ENCODE measurements at places on chromosomes 4 and X.
A peak's percentile ranks its signal among the peaks of the same experiment; 100 is the strongest.

DNA sequence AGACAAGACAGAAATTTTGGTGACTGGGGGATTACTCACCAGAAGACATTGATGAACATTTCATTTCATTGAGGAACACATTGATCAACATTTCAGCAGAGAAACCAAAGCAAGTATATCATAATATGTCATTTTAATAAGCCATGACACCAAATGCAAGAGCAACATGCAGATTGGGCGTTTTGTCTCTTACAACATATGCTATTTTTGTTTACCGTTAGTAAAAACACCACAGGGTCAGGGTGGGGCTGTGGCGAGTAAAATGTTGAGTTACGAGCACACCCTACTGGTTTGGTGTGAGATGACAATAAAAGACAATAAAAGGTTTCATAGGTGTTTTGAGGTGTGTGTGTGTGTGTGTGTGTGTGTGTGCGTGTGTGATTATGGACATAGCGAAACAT lies 294.5 kb downstream of the PDGFC start:
- DNase-seq = no peak

- peak; percentile 45 for DNase-seq
Measured at GRCh38 chrX:151082077-151082948, 94.1 kb upstream of the GPR50 start.

DNA sequence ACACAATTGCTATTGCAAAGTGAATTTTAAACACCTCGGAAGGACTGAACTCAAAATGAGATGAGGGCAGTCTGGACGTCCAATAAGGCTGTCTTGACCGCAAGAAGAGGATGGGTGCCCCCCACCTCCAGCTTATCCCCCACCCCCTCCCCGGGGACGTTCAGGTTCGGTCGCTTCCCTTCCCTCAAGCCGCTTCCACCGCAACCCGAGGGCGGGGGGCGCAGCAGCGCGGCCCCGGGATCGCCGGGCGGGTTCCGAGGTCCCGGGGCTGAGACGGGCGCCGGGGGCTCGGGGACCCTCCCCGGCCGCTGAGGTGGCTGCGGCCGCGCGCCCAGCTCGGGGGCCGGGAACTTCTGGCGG lies 480 bp downstream of the USP46 start:
- DNase-seq = no peak

DNA sequence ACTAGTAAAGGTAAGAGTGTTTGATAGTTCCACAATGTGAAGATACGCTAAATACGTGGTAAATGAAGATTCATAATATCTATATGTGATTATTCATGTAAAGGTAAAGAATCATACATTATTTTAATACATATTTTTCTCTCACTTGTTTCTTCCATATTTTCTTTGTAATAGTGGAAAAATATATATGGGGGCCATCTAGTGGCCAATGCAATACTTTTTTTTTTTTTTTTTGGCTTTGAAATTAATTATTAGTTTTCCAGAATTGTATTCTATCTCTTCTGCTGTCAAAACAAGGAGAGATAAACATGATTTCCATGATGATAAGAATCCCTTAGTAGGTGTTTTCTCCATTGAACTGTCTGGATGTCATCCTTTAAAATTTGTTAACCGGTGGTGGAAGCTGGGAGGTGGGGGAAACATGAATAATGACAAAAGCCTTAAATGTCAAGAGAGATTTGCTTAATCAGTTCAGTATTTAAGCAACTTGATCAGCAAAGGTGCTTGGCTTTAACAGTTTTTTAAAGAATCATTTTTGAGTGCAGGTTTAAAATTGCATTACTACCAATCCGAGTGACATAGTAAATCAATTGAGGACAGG lies 508.7 kb upstream of the HTR2C start:
- DNase-seq = no peak

DNA sequence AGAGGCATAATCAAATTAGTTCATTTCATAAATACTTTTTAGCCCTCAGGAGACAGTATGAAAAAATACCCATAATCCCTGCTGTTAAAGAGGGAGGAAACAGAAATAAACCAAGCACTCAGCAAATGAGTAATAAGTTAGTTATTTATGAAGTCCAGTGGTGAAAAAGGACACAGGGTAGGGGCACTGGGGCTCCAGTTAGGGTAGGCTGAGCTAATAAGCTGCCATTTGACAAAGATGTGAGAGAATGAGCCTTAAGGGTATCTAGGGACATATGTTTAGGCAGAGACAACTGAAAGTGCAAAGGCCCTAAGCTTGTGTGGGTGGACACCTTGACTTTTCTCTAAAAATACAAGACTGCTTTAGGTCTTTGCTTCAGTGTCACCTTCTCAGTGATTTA lies 94.4 kb downstream of the IL15 start:
- no peak for DNase-seq

- DNase-seq = no peak
Measured at GRCh38 chr4:31657859-31658570, 937.8 kb downstream of the PCDH7 start.

GRCh38 chrX:47366041-47366722 lies 4.2 kb upstream of the ZNF157 start:
- no peak for DNase-seq

DNA sequence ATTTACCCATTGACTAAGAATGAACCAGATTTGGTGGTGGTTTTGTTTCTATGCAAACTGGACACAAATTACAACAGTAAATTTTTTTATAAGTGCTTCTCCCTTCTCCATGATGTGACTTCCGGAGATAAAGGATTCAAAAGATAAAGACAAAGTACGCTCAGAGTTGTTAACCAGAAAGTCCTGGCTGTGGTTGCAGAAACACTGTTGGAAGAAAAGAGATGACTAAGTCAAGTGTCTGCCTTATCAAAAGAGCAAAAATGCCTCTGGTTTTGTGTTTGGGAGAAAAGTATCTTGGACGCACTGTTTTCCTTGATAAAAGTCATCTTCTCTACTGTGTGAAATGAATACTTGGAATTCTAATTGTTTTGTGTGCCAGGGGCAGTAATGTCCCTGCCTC lies 213.4 kb downstream of the GC start:
- no peak for DNase-seq

DNA sequence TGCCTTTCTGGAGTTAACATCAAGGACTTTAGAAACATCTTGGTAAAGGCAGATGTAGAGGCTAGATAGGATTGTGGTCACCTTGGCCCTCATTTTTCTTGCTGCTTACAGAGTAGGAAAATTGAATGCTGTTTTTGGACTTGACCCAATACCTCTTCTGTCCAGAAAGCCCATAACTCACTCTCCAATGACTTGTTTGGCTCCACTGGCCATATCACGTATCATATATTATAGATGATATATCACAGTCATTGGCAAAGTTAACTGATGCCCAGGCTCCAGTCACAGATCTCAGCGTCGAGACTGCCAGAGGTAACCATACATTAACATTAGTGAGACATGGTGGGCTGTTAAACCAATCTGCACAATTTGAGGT lies 88.1 kb upstream of the PLAC1 start:
- no peak for DNase-seq

DNA sequence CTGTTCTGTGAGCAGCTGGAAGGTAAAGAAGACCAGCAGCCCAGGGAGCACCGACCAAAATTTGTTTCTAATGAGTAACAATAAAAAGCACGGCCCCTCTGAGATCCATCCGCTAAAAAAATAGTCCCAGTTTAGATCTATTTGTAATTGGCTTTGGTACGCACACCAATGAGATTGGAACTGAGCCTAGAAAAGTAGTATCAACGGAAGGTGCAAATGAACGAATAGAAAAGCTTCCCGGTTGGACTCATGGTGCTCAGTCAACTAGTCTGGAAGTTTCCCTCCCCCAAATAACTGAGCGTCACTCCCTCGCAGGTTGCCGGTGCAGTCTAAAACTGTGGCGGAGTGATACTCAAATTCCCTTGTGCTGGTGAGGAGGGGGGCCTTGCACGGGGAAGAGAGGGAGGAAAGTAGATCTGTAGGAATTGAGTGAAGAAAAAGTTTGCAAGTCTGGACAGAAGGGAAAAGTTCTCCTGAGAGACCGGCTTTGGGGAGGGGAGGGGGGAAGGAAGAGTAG lies at the start of gene COL4A5:
TSS of gene COL4A5 (plus strand) at position 413 of the 517 bp plus-strand sequence. CDS start 288 bp downstream, outside the sequence.
- DNase-seq = no peak

GRCh38 chrX:53713987-53714579 lies 27.6 kb upstream of the HUWE1 start:
- no peak for DNase-seq

- DNase-seq = no peak
Measured at GRCh38 chrX:26788402-26788998, 572.5 kb downstream of the MAGEB5 start.

DNA sequence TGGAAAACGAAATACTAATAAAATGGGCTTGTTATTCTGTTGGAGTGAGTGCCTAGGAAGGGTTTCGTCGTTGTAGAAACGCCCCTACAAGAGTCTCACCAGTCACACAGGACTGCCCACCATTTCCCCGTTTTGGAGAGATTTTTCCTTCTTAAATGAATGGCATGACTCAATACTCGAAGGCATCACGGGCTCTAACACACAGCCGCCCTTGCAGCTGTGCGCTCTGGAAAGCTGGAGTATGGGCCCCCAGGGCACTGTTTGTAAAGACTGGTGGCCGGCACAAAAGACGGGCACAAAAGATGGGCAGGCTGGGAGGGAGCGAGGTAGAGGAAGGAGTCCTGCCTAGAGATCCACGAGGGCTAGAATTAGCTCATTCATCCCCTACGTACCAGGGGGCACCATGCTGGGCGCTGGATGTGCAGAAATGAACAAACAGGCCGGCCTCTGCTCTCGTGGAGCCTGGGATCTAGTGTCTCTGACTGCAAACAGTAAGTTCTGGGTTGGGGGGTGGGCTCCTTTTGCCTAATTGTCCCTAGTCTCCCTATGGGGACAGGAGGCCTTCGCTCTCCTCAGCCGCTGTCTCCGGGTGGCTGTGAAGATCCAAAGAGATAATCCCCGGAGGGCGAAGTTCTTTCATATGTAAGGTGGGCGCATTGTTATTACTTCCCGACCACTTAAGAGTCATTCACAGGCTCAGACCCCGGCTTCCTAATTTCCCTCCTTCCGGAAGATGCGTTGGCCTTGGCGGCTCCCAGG lies 1.0 kb upstream of the SFRP2 start:
- no peak for DNase-seq

DNA sequence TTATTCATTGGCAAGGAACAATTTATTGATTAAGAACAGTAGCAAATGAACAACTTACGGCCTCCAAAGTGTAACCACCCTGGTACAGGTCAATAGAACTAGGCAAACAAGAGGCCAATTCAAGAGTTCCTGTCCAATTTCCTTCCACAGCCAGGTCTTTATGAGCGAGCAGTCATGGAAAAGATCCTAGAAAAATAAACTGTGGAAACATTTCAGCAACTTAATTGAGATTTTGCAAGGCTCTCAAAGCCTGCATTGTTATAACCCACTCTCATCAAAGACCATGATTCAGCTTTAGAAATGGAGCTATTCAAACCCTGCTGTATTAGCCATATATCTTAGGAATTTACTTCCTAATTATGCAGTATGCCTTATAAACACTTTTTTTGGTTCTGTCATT lies 43.6 kb downstream of the UNC5C start:
- DNase-seq = no peak

- DNase-seq = no peak
Measured at GRCh38 chrX:130179170-130179569, 7.4 kb downstream of the RAB33A start.

- DNase-seq = no peak
Measured at GRCh38 chr4:145976680-145977079, 38.1 kb upstream of the ZNF827 start.

DNA sequence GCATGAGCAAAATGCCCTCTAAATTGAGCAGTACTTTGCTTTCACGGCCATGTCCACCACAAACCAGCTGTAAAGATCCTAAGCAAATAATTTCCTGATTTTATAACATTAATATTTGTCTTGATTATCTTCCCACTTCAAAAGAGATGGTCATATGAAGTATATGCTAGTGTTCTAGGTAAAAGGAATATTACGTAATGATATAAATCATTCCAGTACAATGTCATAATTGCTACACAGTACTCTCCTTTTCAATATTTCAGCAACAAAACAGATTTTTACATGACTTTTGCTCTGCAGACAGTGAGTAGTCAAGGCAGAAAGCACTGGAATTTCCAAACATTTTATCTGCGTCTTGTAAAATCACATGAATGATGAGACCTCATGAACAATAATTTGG lies 572.8 kb upstream of the FRG1 start:
- no peak for DNase-seq

DNA sequence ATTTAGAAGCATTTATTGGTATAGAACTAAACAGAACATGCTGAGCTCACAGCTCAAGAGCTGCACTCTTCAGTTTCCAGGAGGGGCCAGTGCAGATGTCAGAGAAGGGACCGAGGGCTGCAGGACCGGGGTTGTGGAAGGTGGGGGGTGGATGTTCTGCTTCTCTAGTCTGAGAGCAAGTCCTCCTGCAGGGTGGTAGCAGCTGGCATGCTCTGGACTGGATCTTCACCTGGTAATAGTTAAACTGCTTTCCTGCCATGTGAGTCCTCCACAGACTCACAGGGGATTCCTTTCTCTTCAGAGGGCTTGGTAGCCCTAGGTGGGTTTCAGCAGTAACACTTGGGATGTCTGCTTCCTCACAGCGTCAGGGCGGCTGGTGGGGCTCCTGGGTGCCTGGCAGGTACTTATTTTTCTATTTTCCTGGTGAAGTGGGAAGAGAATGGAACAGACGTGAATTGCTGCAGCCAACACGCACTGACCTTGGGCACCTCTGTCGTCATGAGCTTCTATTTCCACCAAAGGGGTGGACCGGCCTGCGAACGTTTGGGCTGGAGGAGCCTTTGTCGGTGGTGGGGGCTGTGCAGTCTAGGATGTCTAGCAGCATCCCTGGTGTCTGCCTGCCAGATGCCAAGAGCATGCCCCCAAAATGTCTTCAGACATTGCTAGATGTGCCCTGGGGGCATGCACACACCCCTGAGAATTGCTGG lies 2.5 kb downstream of the MAEA start:
- no peak for DNase-seq

- DNase-seq = no peak
Measured at GRCh38 chr4:187504974-187505797, 490.4 kb upstream of the ZFP42 start.

DNA sequence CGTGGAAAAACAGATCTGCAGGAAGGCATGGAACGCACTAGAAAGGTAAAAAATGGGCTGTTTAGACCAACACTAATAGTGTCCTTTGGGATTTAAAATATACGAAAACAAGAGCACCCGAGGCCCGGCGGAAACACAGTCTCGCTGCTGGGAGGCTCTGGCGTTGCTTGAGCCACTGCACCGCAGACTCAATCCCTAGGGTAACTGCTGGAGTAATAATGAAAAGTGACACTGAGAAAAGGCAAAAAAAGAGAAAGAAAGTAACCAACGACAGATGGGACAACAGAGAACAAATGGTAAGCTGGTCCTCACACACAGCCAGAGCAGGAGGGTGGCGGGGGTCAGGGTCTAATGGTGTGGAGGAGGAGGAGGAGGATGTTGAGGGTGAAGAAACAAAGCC lies 15.4 kb downstream of the IRAK1 start:
- no peak for DNase-seq

GRCh38 chr4:53192496-53192895 lies 173.4 kb downstream of the SCFD2 start:
- no peak for DNase-seq

DNA sequence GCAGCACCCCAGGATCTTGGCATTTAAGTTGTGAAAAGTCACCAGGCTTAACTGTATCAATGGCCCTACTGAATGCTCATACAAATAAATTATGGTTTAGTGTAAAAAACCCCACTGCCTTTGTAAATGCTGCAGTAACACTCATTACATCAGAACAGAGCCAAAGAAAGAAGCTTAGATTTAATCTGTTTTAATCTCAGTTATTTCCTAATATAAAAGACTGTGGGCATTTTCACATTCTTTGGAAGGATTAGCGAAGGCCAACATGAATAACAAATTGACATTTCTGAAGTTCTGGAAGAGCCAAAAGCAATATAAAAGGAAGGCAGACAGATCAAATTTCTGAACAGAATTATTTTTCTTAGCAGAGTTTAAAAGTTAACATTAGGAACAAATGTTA lies 140.0 kb upstream of the HCCS start:
- no peak for DNase-seq
